ENCODE measurements at places on chromosomes 6 and 20.

GRCh38 chr20:32216179-32217142, 8.8 kb downstream of the POFUT1 start:
- no peak for DNase-seq

GRCh38 chr6:36751091-36751490, 53.5 kb downstream of the RAB44 start:
- no peak for DNase-seq

DNA sequence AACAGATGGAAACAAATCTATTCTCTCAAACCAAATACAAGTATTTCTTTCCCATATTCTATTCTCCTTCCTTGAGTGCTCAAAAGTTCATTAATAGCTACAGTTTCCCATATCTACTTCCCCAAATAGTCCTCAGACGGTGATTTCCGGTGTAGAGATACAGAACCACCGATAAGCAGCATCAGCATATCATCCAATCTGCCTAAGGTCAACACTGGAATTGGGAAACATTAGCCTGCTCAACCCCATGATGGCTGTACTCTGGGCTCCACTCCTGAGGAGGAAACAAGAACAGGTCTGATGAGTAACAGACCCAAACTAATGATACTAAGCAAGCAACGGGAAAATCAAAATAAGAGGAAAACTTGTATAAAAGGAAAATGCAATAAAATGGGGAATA, 115.6 kb downstream of the EPB41L2 start:
- DNase-seq = no peak

GRCh38 chr6:119966484-119966883, 616.9 kb upstream of the MAN1A1 start:
- no peak for DNase-seq

DNA sequence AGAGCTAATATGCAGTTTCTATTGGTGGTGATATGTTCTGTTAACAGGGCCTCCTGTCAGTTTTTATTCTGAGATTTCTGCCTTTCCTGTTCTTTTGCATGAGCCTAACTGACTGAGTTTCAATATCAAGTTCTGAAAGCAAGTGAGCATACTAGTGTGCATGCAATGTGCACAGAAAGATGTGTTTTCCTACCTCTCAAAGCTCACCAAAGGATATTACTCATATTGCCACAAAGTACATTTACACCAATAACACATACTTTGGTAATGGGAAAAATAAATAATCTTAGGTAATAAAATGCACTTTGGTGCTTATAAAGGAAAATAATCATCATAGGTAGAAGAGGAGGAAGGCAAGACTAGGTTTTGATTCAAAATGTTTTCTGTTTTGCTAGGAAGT, 195.0 kb downstream of the KHDC1L start:
- no peak for DNase-seq

- no peak for DNase-seq
Observed at GRCh38 chr6:36038120-36038876, 10.7 kb downstream of the MAPK14 start.

DNA sequence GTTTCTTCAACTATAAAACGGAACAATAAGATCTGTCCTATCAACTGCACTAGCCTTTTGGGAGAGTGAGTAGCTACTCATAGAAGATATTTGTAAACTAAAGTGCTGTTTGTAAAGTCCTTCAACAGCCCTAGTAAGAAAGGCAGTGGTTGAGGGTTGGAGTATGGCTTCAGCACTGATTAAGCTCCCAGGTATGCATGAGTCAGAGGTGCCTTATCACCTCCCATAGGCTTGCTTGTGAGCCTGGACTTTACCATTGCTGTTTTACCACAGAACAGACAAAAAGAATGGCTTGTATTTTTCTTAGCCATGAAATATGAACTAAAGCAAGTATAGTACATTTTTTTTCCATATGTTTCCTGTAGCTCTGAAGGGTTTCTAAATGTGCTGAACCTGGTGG, 44.1 kb downstream of the SAMD3 start:
- no peak for DNase-seq

DNA sequence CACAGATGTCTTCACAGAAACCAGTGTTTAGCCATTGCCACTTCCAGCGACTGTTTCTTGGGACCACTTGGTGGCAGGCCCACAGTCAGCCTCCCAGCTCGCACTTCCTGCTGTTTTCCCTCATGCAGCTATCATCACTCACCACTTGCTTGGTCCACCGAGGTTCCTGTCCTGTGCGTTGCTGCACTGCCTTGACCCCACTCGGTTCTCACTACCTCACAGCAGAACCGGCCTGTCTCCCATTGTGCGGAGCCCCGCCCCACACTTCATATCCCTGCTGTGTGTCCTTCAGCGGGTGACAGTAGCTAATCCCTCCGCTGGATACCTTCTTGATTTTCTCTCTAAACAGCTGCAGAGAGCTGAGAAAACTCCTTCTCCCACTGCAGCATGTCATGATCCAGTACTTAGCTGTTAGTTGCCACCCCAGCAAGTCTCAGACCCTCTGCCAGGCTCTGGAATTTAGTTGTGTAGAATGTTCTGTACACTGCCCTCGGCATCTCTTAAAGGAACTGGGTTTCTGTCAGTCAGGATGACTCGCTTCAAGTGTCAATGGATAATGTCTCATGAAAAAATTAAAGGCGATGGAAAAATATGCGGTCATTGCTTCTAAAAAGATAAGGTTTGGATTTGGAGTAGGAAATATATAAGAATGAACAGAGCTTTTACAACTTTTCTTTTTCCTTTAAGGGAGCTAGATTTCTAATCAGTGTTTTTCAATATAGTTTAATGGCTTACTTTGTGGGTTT, 208.0 kb downstream of the FARS2 start:
- no peak for DNase-seq

- no peak for DNase-seq
Observed at GRCh38 chr6:2877960-2878359, 25.1 kb downstream of the SERPINB9 start.

DNA sequence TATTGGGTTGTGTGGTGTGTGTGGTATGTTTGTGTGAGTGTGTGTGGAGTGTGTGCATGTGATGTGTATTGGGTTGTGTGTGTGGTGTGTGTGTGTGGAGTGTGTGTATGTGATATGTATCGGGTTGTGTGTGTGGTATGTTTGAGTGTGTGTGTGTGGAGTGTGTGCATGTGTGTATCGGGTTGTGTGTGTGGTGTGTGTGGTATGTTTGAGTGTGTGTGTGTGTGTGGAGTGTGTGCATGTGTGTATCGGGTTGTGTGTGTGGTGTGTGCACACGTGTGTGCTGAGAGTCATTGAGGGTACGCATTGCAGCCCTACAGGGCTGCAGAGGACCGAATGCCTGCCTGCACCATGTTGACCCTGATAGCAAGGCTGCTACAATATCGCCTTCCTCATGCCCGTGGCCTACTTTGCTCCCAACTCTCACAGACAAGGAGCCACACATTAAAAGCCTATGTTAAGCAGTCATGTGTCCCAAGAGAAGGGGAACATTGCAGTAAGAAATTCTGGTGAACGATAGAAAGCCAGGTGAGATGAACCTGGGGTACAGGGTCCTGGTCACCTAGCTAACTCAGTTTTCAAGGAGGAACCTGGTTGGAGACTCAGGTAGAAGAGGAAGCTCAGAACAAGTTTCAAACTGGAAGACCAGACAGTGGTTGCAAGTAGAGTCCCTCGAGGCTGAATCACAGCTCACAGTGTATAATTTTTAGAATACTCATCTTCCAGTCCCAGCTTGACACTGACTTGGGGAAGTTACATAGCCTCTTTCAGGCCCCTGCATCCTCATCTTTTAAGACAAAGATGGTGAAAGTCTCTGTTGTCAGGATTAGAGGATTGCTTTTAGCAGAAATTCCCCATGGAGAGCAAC, 45.7 kb upstream of the TMEM170B start:
- no peak for DNase-seq

GRCh38 chr20:52993076-52993475, 20.9 kb downstream of the TSHZ2 start:
- no peak for DNase-seq

DNA sequence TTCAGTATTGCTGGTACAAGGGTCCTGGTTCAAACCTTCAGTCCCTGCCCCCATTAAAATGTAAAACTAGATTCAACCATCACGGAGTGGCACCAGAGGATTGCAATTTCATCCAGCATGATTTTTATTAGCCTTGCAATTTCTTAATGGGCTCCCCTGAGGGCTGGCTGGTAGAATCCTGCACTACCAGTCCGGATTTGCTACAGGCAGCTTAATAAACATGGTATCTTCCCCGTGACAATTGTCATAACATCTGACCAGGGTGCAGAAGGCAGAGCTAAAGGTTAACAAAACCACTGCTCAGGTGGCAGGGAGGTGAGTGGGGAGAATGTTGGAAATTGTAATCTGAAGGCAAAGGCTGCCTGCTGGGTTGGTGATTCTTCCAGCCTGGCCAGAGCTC, 94.5 kb downstream of the PKHD1 start:
- no peak for DNase-seq

- DNase-seq = peak; percentile 37
Observed at GRCh38 chr6:44133003-44133931, 5.9 kb downstream of the TMEM63B start.

DNA sequence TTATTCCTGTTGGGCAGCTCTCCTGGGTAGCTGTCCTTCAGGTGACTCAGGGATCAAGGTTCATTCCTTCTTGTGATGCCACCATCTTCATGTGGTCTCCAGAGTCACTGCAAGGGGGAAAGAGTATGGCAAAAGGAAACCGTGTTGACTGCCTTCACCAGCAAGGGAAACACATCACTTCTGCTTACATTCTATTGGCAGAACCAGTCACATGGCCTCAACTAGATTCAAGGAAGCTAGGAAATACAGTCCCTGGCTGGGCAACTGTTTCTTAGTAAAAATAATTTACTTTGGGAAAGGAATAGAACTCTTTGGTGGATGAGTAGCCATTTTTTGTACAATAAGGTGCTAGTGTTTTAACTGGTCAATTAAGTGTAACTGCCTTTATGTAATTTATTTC, 5.3 kb downstream of the ANKRD6 start:
- no peak for DNase-seq

DNA sequence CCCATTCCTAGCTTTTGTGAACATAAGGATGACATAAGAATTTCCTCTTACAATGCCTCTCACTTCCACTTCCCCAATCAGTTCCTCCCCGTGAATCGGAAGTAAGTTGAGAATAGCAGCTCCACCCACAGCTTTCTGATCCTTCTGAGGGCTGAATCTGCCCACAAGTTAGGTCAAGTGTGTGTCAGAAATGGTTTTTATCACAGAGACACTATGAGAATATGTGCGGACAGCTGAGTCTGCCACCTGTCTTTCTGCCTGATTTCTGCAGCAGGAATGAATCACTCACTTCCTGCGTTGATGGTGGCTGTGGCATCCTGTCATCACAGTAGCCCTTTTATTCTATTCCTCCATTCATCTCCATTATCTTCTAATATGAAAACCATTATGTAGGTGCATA, 70.2 kb downstream of the RIN2 start:
- DNase-seq = no peak
